ENCODE measurements at places on chromosomes 7 and 10.

DNA sequence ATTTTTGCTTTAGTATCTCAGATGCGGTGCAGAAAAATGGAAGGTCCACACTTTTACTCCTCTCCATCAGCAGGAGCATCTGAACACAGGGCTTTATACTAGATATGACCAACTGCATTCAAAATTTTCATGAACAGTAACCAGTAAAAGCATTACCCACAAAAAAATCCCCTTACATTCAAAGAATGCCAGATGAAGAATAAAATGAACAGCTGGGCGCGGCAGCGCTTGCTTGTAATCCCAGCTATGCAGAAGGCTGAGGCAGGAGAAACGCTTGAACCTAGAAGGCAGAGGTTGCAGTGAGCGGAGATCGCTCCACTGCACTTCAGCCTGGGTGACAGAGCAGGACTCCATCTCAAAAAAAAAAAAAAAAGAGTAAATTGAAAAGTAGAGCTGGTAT, 3.1 kb downstream of the SAR1A start:
- no peak for DNase-seq

DNA sequence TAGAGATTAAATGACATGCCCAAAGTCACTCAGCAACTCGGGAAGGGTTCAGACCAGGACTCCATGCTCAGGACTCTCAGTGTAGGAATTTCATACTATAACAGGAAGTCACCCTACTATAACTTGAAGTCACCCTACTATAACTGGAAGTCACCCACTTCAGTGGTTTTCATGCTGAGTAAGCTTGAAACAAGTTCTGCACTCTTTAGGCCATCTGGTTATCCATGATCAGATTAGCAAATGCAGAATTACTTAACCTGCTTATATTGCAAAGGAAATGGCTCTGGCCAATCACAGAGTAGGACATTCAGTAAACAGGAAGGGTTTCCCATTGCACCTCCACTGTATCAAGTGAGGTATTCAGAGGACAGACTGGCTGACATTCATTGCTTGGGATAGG, 1240.4 kb downstream of the GATA3 start:
- DNase-seq = no peak

- no peak for DNase-seq
Measured at GRCh38 chr10:109183366-109183765, 739.9 kb downstream of the XPNPEP1 start.

DNA sequence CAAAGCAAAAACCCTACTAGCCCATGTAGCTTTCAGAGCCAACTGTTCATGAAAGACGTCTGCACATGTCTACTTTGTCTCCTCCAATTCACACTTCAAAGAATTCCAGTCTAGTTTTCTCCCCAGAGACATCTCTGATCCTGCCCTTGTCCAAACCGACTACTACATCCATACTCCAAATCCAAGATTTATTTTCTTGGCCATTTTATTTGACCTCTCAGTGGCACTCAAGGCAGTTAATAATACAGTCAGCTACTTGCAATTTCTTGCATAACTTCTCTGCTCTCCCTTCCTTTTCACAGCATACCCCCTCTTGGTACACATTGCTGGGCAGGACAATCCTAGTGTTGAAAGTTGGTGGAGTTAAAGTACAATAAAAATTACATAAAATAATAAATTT, 170.9 kb upstream of the INHBA start:
- no peak for DNase-seq

DNA sequence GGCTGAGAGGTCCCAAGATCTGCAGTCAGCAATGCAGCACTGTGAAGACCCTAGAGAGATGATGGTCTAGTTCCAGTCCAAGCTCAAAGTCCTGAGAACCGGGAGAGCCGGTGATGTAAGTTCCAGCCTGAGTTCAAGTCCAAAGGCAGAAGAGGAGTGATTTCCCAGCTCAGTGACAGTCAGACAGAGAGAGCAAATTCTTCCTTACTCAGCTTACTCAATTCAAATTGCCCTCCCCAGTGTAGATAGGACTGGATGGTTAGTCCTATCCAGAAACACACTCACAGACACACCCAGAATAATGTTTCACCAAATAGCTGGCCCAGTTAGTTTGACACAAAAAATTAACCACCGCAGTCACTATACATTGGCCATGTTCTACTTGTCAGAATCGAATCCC, 185.5 kb upstream of the MYO3A start:
- DNase-seq = no peak

GRCh38 chr7:19051767-19052375, 65.6 kb downstream of the TWIST1 start:
- DNase-seq = peak; percentile 41

DNA sequence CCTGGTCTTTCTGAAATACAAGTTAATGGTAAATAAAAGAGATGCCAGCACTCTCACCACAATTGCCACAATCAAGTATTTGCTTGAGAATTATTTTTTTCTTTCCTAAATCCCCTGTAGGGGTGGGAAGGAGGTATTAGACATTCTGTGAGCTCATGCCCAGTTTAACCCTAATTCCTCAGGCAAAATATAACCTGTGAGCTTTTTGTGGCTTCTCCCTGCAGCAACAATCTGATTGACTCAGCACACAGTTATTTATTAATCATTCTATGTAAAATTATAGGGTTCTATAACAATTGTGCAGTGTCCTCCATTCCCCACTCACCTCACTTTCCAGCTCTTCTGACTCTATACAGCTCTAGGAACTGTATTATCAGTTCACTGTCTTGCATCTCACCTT, 66.3 kb downstream of the GLI3 start:
- DNase-seq = no peak

DNA sequence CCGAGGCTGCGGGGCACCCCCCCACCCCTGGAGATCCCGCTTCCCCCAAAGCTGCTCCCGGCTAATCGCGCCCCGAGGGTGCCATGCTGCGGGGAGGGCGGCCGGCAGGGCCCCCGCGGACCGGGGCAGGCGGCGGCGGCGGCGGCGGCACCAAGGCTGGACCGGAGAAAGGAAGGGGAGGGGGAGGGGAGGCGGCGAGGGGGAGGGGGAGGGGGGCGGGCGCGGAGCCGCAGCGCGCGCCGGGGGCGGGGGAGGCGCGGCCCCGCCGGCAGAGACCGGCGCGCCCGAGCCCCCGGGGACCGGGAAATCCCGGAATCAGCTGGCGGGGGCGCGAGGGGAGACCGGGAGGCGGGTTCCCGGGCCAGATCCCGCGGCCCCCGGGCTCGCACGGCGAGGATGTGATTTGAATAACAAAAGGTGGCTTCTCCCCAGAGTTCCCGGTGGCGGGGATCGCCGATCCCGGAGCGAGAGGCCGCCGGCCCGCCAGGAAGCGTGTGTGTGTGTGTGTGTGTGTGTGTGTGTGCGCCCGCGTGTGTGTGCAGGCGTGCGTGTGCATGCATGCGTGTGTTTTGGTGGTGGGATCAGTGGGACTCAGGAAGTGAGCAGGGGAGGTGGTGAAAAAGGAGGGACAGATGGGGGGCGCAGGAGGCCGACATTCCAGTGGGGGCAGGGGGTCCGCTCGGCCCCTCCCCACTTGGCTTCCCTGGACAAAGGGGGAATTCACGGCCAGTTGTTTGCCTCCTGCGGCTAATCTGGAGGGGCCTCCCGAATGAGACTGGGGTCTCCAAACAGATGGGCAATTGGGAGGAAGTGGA, 99.5 kb downstream of the HIP1 start:
- no peak for DNase-seq

DNA sequence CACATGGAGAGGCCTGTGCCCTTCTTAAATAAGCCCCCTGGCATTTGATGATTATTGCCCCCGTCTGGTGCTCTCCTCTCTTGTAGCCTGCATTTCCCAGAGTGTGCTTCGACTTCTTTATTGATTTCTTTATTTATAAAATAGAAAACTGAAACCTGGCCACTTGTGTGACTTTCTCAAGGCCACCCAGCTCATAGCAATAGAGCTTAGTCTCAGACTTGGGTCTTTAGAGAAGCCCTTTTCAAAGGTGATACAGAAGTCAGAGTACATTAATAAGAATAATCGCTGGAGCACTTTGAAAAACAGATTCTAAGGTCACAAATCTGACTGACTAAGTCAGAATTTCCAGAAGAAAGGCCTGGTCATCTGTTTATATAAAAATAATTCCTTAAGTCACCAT, 86.6 kb downstream of the NOC3L start:
- DNase-seq = no peak

- no peak for DNase-seq
Measured at GRCh38 chr7:110987127-110987693, 103.7 kb upstream of the LRRN3 start.

DNA sequence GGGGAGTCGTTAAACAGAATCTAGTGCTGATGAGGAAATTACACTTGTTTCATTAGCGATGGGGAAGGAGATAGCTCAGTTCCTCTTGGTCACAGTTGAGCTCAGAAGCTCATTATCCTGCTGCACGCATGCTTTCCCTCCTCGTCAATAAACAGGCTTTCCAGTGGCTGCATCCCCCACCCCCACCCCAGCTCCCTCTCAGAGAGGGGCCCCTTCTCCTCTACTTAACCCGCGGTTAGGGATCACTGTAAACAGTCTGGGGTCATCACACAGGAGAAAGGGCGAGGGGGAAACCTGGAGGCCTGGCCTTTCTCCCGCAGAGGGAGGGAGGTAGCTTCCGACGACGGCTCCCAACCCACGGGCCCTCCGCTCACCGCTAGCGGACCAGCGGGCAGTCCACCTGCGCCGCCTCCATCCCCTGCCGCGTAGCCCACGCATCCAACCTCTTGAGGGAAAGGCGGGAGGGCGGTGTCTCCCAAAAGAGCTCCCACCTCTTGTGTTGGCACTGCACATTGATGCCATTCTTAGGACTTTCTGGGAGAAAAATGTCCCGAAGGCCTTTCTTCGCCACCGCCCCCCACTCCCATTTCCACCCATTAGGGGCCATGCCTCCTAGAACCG, 80.8 kb downstream of the PAX2 start:
- DNase-seq = no peak

GRCh38 chr10:132938472-132939339, 3.7 kb downstream of the CFAP46 start:
- peak; percentile 5 for DNase-seq

- DNase-seq = no peak
Measured at GRCh38 chr10:29738341-29738740, 103.6 kb upstream of the SVIL start.

GRCh38 chr10:129653861-129654260, 186.8 kb downstream of the MGMT start:
- DNase-seq = no peak

DNA sequence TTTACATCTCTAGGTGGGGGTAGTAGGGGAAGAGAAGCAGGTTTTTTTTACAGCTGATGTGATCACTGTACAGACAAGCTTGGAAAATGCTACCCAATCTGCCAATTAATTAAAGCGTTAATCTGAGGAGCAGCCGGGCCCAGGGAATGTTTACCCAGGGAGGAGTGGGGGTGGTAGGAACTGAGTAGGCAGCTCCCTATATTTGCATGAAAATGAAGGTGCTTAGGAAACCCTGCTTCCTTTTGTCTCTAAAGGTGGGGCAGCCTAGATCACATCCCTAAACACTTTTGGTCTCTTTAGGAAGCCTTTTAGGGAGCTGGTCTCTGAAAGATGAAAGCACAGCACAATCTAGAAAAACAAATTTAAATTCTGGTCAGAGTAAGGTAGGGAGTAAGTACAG, 53.0 kb upstream of the NFKB2 start:
- DNase-seq = no peak

DNA sequence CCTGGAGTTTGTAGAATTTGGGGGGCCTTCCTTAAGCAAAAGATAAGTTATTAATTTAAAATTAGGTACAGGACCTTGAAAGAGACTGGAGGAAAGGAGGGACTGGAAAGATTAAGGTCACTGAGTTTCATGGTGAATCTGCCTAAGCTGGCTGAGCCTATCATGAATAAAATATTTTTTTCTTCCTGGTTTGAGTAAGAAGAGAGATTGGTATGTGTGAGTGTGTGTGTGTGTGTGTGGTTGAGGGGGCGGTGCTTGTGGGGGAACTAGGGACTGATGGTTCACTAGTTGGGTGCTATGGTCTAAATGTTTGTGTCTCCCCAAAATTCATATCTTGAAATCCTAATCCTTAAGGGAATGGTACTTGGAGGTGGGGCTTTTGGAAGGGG, 142.5 kb upstream of the PRKCQ start:
- DNase-seq = no peak

DNA sequence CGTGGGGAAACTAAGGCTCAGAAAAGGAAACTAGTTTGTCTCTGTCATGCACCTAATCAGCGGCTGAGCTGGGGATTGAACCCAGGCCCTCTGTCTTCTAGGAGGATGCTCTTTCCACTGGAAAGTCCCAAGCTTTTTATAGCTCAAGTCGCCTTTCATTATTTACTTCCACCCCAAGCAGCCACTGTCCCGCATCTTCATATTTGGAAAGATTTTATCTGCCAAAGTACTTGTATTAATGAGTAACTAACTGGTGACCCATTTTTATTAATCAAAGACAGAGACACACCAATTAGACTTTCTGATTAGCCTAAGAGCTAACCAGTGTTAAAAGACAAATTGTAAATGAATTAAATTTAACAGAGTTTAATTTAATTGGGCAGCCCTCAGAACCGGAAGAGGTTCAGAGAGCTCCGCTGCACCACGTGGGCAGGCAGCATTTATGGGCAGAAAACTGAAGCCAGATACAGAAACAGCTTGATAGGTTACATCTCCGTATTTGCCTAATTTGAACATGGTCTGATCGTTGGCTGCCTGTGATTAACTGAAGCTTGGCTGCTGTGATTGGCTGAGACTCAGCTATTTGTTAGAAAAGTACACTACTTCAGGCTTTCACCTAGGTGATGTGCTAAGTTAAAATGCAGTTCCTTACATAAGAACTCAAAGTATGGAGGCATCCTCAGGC, 78.5 kb upstream of the PDCD4 start:
- no peak for DNase-seq

DNA sequence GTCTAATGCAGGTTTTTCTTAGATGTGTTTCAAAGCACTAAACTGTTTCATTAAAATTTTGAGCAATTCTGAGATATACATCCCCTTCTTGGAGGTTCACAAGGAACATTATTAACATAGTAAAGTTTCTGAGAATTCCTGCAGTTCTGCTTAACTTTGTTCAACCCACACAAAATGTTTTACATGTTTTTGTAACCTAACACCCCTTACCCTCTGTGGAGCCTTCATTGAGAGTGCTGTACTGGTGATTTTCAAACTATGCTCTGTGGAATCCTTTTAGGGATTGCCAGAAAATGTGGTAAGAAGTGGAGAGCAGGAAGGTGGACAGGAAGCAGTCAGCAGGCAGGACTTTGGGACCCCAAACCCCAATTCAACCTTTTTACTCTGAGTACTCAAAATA, 53.6 kb upstream of the ABCB5 start:
- no peak for DNase-seq

Data from hematopoietic multipotent progenitor cell treated with erythropoietin and hydrocortisone succinate and interleukin-3 and kit ligand, for 8 days (in vitro differentiated cells).